ENCODE measurements at places on chromosomes 1 and 21.

- DNase-seq: no peak
These were observed 43.3 kb downstream of the BACE2 start for GRCh38 chr21:41211060-41211805.

GRCh38 chr1:183987593-183988318 lies 49.8 kb downstream of the COLGALT2 start:
- DNase-seq: no peak

DNA sequence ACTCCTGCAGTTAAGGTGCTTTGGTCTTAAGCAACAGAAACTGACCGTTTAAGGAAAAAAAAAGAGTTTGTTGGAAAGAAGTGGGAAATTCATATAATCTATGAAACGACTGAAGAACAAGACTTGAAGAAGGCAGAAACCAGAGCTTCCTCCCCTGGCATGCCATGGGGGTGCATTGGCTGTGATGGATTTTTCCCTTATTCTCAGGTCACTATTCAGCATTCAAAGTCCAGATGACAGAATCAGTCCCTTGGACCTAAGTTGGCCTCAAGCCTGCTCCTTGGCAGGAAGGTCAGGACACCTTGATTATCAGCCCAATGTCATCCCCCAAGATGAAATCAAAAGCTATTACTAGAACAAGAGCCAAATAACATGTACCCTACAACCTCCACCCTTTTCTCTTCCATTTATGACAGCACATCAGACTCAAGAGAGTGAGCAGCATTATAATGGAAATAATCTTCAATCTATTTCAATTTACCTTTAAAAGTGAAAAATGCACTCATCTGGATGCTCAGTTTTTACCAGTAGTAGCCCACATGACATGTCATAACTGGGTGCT lies 15.8 kb upstream of the TMEM9 start:
- no peak for DNase-seq

DNA sequence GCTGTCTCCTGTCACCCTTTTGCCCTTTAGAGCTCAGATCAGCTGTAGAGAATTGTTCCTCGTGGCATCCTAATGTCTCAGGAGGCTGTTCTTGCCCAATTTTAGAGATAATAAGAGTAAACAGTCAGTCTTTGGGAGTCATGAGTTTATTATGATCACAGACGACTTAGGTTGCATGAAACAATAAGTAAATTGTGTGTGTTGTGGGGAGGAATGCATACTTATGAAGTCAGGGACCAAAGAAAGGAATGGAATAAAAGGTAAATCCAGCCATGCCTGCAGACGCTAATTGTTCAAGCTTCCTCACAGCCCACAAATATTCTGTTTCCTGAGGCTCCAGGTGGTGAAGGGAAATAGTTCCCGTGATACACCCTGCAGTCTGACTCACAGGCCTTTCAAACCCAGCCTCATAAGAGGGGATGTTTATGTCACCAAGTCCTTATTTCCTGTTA lies 897 bp downstream of the EPHX4 start:
- DNase-seq: no peak

DNA sequence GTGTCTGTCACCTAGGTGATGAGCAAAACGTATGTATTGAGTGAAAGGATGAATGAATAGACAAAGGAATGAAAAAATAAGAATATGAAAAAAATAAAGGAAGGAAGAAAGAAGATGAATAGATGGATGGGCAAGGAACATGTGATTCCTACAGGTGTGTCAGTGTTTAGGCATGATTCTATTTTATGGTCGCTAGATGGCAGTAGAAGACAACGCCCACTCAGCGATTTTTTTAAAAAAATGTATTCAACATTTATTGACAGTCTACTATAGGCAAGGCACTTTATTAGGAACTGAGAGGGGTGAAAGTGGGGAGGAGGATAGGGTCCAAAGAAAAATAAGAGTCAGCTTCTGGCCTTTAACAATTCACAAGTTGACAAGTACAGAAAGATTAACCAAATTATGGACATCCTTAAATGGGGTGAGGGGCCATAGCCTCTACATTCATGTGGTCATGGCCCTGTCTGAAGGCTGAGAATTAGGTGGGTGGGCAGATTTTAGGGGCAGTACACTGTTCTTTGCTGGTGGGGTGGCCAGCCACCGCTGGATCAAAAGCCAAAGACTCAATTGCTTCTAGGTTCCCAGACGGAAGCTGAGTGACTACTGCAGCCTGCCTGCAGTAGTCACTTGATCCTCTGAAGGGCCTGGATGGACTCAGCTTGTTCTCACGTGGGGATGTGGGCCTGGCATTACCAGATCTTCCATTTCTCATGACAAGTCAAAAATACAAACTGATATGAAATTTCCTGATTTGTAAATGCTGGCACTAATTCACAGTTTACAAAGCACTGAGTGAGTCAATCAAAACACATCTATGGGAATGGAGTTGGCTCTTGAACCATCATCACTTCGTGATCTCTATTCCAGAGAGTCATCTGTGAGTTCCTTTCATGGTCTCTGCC lies 83.9 kb downstream of the FASLG start:
- DNase-seq: no peak

DNA sequence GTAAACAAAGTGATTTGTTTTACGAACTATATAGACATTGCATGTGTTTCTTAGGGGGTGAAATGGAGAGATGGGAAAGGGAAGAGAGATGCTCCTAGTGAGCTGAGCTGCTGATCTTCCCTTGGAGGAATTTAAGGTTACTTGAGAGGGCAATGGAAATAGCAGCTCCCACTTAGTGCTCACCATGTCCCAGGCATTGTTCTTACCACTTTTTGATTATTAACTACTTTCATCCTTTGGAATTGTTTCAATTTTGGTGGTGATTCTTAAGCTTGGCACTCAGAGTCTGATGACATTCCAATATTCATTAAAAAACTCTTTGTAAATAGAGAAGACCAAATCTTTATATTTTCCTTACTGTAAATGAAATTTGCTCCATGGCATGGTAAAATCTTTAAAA lies 124.9 kb downstream of the ITSN1 start:
- no peak for DNase-seq

DNA sequence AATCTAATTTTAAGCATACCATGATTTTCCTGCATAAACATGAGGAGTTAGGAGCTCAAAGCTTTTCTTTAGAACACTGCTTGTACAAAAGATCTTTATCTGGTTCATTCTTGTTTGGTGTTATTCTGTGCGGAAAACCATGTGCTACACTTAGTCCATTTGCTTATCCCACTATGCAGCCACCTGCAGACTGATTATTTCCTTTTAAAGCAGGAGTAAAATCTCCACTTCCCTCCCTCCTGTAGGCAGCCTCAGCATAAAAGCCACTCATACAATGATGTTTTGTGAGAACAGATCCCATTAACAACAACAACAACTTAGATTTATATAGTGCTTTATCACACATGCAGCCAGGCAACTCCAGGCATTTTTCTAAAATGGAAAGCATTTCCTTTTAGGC lies 355.3 kb upstream of the NEGR1 start:
- DNase-seq: no peak
